ENCODE measurements at places on chromosomes 6 and 20.
A peak's percentile ranks its signal among the peaks of the same experiment; 100 is the strongest.

GRCh38 chr6:72534236-72534635, 87.6 kb upstream of the KCNQ5 start:
- no peak for DNase-seq

- no peak for DNase-seq
Measured at GRCh38 chr20:38818113-38819065, 12.9 kb downstream of the PPP1R16B start.

- no peak for DNase-seq
Measured at GRCh38 chr6:82040405-82041221, 206.9 kb downstream of the IBTK start.

GRCh38 chr6:111994791-111995190, 59.1 kb upstream of the CCN6 start:
- DNase-seq: no peak

DNA sequence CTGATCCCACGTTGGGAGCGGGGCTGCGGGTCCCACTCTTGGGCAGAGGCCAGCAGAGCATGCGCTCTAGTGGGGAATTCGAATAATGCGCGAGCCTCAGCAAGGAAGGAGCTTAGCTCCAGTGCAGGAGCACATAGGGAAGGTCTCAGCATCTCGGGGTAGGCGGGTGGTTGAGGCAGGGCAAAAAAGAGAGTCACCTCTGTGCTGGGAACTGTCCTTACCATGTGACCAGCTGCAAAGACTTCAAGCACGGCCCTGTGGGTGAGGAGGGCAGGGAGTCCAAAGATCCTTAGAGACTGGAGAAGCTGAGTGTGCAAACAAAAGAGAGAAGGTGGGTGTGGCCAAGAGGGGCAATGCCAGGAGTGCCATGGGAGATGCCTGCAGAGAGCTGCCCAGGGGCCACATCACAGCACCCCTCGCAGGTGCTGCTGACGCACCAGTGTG, 79.2 kb upstream of the CD93 start:
- no peak for DNase-seq

DNA sequence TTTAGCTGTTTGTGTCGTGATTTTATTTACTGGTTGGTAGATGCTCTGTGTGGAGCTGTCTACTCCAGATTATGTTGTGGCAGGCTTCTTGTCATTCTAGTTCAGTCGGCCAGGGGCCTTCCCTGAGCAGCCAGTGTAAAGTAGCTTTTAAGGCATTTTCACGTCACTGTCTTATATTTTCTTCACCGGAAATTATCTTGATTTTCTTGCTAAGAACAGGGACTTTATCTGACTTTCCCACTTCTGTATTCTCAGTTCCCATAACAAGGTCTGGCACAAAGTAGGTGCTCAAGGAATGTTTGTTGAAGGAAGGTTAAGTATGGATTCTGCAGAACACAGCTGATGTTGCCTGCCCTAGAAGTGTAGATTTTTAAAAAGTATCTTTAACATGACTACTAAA, 868 bp downstream of the LTV1 start:
- no peak for DNase-seq

DNA sequence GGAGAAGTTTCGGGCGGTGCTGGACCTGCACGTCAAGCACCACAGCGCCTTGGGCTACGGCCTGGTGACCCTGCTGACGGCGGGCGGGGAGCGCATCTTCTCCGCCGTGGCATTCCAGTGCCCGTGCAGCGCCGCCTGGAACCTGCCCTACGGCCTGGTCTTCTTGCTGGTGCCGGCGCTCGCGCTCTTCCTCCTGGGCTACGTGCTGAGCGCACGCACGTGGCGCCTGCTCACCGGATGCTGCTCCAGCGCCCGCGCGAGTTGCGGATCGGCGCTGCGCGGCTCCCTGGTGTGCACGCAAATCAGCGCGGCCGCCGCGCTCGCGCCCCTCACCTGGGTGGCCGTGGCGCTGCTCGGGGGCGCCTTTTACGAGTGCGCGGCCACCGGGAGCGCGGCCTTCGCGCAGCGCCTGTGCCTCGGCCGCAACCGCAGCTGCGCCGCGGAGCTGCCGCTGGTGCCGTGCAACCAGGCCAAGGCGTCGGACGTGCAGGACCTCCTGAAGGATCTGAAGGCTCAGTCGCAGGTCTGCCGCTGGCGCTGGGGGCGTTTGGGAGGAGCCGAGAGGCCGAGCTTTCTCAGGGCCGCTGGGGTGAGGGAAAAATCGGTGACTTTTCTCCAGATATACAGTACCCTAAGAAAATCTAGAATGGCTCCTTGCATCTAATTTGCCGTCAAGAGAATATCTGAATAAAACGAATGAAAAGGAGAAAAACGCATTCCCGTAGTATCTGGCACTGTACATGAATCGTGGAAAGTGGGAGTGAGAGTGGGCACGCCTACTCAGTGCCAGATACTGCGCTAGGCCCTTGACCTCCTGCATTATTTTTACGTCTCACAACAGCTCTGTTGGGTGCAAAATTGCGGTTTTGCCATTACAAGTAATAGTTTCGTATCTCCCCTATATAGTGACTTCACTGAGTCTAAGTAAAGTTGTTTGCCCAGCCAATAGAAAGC, 1.0 kb downstream of the CALHM6 start:
- no peak for DNase-seq

- no peak for DNase-seq
Measured at GRCh38 chr20:56630086-56630493, 984 bp downstream of the TFAP2C start.

- no peak for DNase-seq
Measured at GRCh38 chr6:168345896-168346754, 26.5 kb upstream of the DACT2 start.

DNA sequence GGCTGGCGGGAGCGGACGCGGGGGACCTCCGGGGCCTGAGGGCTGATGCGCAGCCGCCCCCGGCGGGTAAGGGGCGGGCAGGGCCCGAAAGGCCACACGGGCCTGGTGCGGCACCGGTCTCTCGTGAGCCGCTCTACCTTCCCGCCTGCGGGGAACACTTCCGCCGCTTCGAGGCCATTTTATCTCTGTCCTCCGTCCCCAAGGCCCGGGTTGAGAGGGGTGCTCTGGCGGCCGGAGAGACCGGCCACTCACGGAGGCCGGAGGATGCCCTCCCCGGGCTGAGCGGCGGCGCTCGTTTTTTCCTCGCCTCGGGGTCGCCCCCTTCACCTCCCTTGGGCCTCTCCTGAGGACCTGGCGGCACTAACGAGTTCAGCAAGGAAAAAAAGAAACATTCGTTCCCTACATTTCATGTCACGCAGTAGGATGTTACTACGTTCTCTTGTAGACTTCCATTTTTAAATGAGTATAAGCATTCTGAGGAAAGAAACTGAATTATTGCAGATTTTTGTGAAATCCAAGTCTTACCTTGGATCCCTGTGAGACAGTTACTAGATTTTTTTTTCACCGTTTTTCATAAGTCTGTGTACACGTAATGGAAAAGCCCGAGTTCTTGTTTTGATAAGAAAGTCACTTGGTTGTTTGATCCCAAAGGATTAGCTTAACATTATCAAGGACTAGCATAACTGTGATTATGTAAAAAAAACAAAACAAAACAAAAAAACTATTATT, 575 bp downstream of the WTAP start:
- DNase-seq: no peak

- DNase-seq: no peak
Measured at GRCh38 chr20:36861875-36862801, 13.8 kb upstream of the TLDC2 start.

GRCh38 chr6:157635388-157636244, 187.4 kb upstream of the SNX9 start:
- no peak for DNase-seq

GRCh38 chr6:169545982-169546381, 155.8 kb downstream of the WDR27 start:
- no peak for DNase-seq

DNA sequence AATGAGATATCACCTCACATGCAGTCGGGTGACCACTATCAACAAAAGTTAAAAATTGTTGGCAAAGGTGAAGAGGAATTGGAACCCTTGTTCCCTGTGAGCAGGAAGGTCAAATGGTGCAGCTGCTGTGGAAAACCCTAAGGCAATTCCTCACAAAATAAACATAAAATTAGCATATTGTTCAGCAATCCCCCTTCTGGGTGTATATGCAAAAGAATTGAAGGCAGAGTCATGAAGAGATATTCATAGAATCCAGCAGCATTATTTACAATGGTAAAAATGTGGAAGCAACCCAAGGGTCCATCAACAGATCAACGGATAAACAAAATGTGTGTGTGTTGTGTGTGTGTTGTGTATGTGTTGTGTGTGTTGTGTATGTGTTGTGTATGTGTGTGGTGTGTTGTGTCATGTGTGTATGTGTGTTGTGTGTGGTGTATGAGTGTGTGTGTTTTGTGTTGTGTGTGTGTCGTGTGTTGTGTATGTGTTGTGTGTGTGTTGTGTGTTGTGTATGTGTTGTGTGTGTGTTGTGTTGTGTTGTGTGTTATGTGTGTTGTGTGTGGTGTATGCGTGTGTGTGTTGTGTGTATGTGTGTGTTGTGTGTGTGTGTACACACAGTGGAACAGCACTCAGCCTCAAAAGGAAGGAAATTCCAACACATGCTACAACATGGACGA, 245.1 kb downstream of the ERMARD start:
- no peak for DNase-seq

GRCh38 chr20:7090811-7091210, 323.3 kb downstream of the BMP2 start:
- no peak for DNase-seq

- no peak for DNase-seq
Measured at GRCh38 chr6:31538805-31539400, 2.9 kb downstream of the DDX39B start.

DNA sequence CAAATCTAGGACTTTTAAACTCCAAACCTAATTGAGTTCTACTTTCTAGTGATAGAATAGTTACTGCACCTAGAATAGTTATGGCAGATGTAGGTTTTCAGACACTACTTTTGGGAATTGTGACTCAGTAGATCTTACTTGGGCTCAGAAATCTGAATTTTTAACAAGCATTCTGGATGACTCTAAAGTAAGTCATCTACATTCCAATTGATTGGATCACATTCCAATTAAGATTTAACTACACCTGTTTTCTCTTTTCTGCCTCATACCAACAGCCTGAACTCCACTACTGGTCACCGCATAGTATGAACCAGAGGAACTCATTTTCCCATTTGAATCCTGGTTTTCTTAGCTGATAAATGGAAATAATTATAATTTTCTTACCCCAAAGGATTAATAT, 49.5 kb upstream of the TFAP2D start:
- no peak for DNase-seq

GRCh38 chr6:142235791-142236190, 66.0 kb upstream of the ADGRG6 start:
- DNase-seq: no peak

GRCh38 chr6:118933855-118934460, 1.0 kb downstream of the MCM9 start:
- no peak for DNase-seq

GRCh38 chr6:147176795-147177194, 27.4 kb upstream of the STXBP5 start:
- no peak for DNase-seq

- DNase-seq: no peak
Measured at GRCh38 chr20:48096212-48096875, 311.1 kb upstream of the SULF2 start.

- DNase-seq: no peak
Measured at GRCh38 chr20:57628047-57628961, 8.1 kb upstream of the ZBP1 start.

DNA sequence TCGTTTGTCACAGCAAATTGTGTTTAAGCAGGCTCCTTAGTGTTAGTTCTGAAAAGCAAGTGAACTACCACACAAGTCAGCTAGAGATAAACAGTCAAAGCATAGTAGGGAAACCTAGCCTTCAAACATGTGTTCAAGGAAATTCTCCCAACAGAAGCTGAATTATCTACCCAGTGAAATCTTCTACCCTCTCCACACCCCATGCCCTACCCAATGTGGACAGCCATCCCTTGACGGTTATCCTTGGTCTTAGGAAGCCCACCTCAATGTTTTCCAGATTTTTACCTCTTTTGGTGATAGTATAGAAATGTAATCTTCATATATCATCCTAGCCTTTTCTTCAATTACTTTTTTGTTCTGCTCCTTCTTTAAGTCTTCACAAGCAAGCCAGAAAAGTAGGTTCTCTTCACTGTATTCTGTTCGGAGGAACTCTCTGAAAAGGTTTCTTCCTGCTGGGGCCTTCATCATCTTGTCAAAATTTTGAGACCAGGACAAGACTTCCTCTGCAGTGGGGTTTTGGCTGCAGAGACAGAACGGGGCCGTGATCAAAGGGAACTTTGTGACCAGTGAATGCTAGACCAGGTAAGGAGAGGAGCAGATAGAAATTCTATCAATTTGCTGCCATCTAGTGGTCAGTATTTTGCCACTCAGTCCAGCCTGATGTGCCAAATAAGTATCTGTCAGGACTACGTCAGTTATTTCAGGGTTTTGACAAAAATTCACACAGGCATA, 21.6 kb upstream of the MTRF1L start:
- DNase-seq: peak; percentile 42

GRCh38 chr6:41587131-41587879, 41.1 kb downstream of the FOXP4 start:
- DNase-seq: no peak

- no peak for DNase-seq
Measured at GRCh38 chr20:17627101-17627955, 54.7 kb downstream of the RRBP1 start.

- DNase-seq: no peak
Measured at GRCh38 chr6:21441386-21441785, 152.2 kb upstream of the SOX4 start.

GRCh38 chr6:7171119-7171518, 63.4 kb downstream of the RREB1 start:
- no peak for DNase-seq

DNA sequence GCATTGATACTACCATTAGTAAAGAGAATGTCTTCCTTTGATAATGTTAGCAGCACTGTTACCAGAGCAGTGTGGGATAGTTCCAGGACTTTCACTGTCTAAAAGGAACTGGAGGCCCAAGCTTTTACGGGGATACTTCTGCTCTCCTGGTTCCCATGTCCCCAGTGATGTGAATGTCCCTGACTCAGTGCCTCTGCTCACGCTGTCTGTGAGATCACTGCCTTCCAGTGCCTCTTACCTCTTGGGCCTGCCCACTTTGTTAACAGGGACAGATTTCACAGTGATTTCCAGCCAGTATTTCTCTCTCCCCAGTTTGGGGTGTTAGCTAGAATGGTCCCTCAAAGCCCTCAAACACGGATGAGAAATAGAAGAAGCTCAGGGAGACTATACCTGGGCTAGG, 14.4 kb downstream of the PTPRA start:
- no peak for DNase-seq

DNA sequence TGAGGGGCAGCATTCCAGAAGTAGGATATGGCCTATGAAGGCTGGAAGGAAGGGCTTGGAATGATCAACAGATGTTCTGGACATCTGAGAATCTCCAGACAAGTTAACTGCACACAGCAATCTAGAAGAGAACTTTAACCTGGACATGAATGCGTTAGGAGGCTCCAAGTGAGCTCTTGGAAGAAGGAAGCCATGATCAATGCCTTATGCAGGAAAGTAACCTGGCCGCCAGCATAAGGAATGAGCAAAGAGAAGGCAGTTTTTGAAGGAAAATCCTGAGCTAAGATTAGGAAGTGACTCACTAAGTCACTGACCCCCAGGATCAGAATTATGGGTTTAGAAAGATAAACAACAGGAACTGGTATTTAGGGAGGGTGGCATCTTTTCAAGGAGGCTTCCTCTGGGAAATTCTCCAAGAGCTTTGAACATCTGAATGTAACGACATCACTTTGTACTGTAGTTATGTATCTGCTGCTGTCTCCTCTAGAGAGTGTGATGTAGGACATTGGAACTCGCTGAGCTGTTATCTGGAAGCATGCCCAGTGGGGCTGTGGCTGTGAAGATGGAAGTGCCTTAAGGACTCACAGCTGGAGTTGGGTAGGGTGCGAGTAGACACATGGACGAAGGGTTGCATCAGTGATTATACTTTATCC, 236.8 kb downstream of the PACRG start:
- no peak for DNase-seq

Measured in NCI-H2107 (cell line).